ENCODE measurements at places on chromosomes 11 and 22.

DNA sequence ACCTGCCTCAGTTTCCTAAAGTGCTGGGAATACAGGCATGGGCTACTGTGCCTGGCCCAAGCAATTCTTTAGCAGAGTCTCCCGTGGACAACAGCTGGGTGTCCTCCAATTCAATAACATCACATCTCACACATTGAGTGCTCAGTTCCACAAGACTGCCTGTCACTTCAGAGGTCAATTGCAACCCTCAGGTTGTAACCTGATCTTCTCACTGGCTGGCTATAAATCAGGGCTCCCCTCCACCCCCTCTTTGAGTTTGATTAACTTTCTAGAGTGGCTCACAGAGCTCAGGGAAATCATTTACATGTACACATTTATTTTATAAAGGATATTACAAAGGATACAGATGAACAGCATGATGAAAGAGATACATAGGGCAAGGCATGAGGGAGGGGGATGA is 68.1 kb downstream of the MCHR1 start:
- DNase-seq: no peak

DNA sequence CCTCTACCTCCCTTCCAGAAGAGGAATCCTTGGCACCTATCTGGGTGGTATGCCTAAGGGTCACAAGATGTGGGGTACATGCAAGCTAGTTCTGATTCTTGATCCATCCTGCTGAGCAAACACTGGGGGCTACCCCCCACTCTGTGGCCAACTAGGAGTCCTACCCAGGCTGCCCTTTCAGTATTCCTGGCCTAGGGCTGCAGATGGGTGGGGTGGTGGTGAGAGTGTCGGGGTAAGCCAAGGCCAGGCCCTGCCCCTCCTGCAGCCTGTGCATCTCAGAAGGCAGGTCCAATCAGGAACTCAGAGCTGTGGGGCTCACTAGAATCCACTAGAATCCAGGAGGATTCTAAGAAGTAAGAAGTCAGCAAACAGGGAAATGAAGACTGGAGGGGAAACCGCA is 10.9 kb downstream of the SSH3 start:
- no peak for DNase-seq

- no peak for DNase-seq
These were observed 183.1 kb downstream of the NAV2 start for GRCh38 chr11:19895776-19896175.

DNA sequence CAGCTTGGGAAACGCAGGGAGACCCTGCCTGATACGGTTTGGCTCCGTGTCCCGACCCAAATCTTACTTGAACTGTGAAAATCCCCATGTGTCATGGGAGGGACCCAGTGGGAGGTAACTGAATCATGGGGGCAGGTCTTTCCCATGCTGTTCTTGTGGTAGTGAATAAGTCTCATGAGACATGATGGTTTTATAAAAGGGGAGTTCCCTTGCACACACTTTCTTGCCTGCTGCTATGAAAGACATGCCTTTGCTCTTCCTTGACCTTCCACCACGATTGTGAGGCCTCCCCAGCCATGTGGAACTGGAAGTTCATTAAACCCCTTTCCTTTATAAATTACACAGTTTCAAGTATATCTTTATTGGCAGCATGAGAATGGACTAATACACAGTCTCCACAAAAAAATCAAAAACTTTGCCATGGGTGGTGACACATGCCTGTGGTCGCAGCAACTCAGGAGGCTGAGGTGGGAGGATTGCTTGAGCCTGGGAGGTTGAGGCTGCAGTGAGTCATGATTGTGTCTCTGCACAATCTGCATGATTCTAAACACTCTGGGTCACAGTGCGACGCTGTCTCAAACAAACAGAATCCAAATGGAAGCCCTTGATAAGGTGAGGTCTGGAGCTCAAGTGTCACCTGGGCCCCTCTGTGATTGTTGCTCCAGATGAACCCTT is 34.9 kb downstream of the SYN3 start:
- DNase-seq: no peak
